ENCODE measurements at places on chromosomes 6 and 20.

DNA sequence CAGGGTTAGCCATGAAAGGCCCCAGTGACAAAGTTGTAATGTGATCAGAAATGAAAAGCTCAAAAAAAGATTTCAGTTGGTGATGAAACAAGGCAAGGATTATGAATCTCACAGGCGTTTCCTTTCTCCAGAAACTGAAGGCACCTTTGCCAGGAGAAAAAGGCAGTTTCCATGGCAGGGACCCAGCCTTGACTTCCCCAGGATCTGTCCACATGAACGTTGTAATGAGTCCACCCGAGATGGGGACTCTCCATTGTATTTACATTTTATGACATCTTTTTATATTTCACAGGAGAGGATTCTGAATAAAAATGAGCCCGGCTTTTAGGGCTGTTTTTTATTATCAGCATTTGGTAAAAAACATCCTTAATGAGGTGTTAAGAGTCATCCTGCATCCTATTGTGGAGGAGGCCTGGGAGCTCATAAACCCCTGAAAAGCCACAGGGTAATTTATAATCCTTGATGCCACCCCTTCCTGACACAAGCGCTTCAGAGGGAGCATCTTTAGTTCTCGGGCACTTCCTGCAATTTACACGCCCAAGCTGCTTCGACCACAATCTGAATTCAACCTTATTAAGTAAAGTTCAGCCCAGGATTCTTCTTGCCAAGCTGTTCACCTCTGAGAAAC is 74.1 kb upstream of the SALL4 start:
- no peak for DNase-seq

- DNase-seq = no peak
Measured at GRCh38 chr6:44234101-44235025, 11.0 kb downstream of the SLC29A1 start.

GRCh38 chr6:133424359-133424758 is 183.2 kb downstream of the EYA4 start:
- no peak for DNase-seq

- DNase-seq = no peak
Measured at GRCh38 chr6:38366234-38366633, 273.5 kb downstream of the BTBD9 start.

DNA sequence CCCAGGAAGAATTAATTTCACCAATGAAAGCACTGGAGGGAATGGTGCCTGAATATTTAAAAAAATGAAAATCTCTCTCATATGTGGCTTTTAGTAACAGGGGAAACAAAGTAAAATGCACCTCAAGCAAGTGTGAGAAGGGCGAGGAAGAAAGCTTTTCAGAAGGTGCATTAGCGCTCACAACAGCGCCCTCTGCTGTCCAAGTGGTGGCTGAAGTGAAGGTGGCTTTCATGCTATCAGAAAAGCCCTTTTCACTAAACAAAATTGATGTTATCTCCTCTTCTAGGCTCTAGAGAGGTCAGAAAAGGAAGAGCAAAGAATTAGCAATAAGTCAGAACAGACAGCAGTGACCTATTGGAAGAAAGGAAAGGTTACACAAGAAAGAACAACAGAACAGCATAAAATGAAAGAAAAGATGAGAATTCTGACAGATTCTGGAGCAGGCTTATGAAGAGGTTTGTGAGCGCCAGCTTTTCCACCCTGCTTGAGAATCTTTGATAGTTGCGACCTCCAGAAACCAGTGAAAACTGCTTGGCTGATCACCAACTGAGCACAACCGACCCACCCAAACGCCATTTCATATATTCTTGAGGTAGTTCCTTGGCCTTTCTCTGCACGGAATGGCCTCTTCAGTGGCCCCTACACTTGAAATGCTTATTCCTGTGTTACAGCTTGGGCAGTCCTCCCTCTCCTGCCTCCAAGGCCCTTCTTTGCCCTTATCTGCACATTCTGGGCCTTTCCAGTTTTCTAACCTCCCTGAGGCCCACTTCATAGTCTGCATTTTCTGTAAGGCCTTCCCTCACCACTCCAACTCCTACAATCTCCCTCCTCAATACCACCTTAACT is 45.3 kb downstream of the SMLR1 start:
- peak; percentile 23 for DNase-seq

- no peak for DNase-seq
Measured at GRCh38 chr6:3392930-3393835, 63.7 kb downstream of the SLC22A23 start.

GRCh38 chr20:539191-539590 is 4.4 kb downstream of the CSNK2A1 start:
- DNase-seq = no peak

- no peak for DNase-seq
Measured at GRCh38 chr20:63060057-63060991, 53.6 kb upstream of the BHLHE23 start.

DNA sequence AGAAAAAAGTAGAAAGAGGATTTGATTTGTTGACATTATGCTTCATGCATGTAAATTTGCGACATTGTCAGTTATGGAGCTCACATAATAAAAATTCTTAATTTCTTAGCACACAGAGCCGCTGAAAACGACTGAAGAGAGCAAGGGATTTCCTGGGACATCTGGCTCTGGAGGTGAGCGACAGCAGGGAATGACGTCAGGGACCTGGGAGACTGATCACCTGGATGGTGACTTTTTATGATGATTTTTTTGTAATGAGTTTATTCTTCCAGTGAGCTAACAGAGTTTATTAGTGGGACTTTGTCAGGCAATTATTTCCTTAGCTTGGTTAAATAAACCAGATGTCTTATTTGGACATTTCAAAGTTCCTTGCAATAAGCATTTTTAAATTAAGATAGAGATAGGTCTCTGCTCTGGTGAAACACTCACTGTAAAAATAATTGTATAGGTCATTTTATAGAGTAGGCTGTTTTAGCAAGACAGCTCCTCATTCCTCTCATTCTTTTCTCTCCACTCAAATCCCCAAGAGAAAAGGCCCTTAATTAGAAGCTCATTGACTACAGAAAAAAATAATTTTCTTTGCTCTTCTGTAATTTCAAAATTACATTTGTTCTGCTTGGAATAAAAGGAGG is 19.4 kb downstream of the TMEM200A start:
- DNase-seq = no peak

DNA sequence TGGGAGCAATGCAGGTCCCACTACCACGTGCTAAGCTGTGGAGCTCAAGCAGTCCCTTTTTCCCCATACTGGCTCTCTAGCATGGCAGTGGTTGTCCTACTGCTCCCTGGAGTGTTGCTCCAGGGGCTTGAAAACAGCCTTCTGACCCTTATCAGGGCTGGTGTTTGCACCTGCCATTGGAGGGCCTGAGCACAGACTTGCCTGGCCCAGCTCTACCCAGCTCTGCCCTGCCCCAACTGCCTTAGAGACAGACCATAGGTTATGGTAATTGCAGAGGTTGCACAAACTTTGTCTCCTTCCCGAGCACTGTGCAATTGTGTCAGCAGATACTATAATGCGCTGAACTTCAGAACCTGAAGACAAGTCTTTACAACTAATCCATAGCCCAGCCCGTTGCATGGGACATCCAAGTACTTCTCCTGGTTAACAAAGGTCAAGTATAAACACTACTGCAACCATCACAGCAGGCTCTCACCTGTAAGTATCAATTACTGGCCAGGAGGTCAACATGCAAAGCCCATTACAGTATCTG is 58.7 kb downstream of the PDSS2 start:
- no peak for DNase-seq

GRCh38 chr20:10022625-10023024 is 12.2 kb upstream of the ANKEF1 start:
- DNase-seq = no peak

GRCh38 chr6:37865504-37865903 is 46.0 kb downstream of the ZFAND3 start:
- no peak for DNase-seq

DNA sequence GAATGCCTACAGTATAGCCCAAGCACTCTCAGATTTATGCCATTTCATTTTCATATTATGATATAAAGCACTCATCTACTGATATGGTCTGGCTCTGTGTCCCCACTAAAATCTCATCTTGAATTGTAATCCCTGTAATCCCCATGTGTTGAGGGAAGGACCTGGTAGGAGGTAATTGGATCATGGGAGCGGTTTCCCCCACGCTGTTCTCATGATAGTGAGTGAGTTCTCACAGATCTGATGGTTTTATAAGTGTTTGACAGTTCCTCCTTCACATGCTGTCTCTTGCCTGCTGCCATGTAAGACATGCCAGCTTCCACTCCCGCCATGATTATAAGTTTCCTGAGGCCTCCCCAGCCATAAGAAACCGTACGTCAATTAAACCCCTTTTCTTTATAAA is 171.7 kb downstream of the OTOR start:
- no peak for DNase-seq

DNA sequence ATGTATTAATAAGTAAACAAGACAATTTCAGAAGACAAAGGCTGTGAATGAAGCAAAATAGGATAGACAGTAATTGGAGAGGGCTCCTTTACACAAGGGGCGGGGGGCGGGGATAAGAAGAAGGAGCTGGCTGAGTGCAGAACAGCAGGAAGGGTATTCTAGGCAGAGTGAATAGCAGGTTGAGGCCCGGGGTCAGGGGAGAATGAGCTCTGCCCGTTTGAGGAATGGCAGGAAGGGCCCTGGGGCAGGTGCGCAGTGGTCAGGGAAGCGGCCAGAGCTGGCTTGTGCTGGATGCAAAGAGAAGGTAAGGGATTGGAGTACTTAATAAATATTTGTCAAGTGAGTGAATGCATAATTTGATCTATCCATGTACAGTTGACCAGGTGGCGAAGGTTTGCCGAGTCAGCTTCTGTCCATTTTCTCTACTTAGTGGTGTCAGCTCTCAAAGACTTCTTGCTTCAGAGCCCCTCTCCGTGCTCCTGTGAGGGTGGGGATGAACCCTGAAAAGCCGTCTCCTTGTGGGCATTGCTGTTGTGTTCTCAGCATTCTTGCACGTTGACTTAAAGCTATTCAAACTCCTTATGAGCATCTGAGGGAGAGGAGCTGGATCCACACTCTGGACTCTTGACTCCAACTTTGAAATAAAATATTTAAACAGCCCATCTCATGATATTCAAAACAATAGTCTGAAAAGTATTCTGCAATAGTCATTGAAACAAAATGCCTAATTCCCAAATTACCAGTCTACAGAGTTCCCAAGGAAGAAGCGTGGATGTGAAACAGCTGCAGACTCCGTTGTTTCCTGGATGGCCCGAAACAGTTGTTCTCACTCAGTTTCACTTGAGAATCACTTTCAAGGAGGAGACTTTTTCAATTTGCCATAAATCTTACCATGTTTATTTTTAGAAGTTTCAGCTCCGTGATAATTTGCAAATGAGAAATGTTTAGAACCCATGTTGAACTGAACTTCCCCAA is 105.1 kb downstream of the EDN3 start:
- DNase-seq = no peak

- no peak for DNase-seq
Measured at GRCh38 chr6:123990376-123990775, 186.7 kb downstream of the NKAIN2 start.

- DNase-seq = no peak
Measured at GRCh38 chr20:5550733-5551529, 199.3 kb upstream of the SHLD1 start.

GRCh38 chr20:16433293-16433580 is 140.0 kb downstream of the KIF16B start:
- no peak for DNase-seq

- no peak for DNase-seq
Measured at GRCh38 chr20:10660661-10661060, 13.1 kb downstream of the JAG1 start.

DNA sequence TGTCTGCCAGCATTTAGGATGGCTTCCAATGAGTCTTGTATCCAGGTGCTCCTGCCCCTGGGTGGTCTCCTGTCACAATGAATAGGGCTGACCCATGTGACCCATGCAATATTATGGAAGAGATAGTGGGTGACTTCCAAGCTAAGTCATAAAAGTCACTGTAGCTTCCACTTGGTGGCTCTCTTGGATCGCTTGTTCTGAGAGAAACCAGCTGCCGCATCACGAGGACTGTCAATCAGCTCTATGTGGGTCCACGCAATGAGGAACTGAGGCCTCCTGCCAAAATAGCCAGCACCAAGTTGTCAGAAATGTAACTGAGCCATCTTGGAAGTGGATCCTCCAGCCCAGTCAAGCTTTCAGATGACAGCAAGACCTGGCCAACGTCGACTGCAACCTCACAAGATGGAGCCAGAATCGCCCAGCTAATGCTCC is 14.9 kb upstream of the MATN4 start:
- peak; percentile 62 for DNase-seq

- DNase-seq = peak; percentile 13
Measured at GRCh38 chr6:159852877-159853276, 37.9 kb upstream of the MAS1 start.

DNA sequence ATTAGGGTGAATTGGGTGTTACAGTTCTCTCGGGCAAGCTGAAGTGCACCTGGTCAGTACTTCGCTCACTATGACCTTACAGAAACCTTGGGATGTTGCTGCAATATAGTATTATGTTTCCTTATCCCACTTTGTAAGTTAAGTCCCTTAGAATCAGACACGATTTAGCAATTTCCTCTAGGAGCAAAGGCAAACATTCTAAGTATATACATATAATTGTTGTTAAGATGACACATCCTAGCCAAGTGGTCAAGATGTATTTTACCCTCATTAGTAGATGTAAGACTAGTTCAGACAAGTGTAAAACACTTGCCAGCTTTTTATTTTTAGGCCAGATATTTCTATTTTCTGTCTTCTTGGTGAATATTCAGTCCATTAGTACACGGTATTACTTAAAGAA is 31.1 kb upstream of the RGS17 start:
- DNase-seq = no peak

DNA sequence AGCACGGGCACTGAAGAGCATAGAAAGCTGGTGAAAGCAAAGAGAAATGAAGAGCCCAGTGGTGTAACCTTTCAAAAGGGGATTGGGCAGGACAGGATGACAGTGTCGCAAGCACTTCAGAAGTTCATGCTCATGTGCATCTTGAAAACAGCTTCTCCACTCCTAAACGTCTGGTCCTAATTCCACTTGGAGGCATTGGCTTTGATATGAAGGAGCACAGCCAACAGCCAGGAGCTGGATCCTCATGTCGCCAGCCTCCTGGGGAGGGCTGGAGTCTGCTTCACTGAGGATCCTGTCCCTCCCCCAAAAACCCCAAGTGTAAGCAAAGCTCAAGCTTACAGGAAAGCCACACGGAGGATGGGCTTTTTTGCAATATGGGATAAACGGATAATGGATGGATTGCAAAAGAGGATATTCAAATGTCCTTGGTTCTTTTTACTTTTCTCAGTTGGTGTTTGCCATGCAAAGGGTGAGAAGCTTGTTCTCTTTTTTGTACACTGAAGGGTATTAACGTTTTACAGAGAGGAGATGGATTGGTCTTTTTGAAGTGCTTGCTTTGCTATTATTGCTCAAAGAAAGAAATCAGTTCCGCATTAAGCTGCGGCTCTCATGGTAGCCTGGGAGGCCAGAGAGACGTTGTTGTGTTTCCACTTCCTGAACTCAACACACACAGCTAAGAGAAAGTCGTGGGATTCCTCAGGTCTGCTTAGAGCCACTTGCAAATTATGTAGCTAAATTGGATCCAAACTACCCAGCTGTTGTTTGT is 92.2 kb downstream of the SIM1 start:
- no peak for DNase-seq

- no peak for DNase-seq
Measured at GRCh38 chr20:54173653-54174456, at the start of gene CYP24A1. CYP24A1 (minus strand) TSS chr20:54173986; CDS start chr20:54173579, 407 bp downstream.
